ENCODE measurements at places on chromosomes 5 and 9.

DNA sequence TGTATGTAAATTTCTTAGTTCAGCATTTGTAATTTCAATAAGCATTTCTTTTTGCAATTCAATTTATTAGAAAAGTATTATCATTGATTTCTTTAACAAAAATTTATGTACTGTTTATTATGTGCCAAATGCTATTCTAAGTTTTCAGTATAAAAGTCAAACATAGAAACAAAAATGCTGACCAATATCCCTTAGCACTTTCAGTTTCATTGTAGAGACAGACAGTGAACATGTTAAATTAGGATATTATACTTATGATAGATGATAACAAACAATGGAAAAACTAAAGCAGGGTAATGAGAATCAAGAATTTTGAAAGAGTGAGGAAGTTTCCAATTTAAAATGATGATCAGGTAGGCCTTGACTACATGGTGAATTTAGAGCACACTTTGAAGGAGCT, 1106.0 kb downstream of the TAF11L14 start:
- no peak for DNase-seq

GRCh38 chr5:87526131-87526530, 113.4 kb upstream of the CCNH start:
- no peak for DNase-seq

DNA sequence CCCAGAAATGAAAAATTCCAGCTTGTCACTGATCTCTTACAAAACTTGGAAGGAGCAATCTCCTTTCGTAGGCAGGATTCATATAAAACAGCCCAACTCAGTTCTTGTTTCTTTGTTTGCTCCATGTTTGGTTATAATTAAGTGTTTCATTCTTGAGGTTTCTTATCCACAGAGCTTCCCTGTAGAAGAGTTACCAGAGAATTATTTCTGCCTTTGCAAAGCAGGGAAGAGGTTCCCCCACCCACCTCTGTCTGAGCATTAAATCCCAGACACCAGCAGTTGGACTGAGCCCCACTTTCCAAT, 34.1 kb upstream of the RAI14 start:
- DNase-seq: no peak

DNA sequence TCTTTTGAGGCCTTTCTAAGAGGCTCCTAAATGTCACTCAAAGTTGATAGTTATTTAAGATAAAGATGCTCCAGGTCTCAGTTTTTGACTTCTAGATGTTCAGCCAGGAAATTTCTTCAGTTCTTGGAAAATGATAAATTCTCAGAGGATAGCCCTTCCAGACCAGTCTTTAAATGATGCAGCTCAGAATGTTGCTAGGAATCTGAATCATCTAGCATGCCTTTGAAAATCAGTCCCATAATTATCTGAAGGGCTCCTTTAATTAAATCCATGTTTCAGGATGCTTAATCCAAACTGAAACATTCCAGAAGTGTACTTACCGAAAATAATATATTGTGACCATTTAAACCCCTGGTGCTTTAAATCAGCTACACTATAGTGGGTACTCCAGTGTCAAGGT, 107.5 kb upstream of the FBN2 start:
- DNase-seq: no peak

- DNase-seq: no peak
Observed at GRCh38 chr5:176743868-176744583, 66.3 kb upstream of the UNC5A start.

DNA sequence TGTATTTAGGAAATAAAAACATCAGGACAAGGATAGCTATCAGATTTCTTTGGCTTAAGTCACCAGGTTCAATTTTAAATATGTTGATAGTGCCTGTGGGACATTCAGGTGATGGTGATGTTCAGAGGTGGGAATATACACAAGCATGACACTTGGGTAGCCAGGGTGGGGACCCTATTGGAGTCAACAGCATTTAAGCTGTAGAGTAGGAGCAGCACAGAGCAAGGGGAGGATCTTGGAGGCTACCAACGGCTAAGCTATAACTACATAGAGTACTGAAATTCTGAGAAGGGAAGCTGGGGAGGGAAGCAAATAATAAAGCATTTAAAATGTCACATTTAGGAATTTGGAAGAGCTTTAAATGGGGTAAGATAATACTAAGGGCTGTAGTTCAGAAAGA, 177.7 kb downstream of the CPLANE1 start:
- no peak for DNase-seq

DNA sequence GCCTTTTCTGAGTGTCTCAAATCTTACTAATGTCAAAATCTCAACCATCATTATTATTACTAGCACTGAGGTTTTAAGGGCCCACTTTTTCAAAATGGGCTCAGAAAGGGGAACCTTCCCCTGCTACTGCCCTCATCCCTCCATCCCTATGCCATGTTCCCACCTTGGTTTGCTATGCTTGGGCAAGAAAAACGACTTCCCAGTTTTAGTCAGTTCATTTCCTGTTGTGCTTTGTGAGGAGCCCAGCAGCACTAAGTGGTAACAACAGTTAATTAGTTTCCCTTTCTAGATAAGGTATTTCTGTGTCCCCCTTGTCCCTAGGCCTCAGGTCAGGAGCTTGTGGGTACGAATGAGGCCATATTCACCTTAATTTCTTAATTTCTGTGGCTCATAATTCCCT, 595.2 kb downstream of the RAB3C start:
- no peak for DNase-seq

- DNase-seq: no peak
Observed at GRCh38 chr9:128122809-128123175, 4.7 kb downstream of the PTGES2 start.

- no peak for DNase-seq
Observed at GRCh38 chr9:135069558-135070197, 17.8 kb upstream of the OLFM1 start.

- DNase-seq: no peak
Observed at GRCh38 chr5:75720882-75721281, 3.6 kb upstream of the POC5 start.

DNA sequence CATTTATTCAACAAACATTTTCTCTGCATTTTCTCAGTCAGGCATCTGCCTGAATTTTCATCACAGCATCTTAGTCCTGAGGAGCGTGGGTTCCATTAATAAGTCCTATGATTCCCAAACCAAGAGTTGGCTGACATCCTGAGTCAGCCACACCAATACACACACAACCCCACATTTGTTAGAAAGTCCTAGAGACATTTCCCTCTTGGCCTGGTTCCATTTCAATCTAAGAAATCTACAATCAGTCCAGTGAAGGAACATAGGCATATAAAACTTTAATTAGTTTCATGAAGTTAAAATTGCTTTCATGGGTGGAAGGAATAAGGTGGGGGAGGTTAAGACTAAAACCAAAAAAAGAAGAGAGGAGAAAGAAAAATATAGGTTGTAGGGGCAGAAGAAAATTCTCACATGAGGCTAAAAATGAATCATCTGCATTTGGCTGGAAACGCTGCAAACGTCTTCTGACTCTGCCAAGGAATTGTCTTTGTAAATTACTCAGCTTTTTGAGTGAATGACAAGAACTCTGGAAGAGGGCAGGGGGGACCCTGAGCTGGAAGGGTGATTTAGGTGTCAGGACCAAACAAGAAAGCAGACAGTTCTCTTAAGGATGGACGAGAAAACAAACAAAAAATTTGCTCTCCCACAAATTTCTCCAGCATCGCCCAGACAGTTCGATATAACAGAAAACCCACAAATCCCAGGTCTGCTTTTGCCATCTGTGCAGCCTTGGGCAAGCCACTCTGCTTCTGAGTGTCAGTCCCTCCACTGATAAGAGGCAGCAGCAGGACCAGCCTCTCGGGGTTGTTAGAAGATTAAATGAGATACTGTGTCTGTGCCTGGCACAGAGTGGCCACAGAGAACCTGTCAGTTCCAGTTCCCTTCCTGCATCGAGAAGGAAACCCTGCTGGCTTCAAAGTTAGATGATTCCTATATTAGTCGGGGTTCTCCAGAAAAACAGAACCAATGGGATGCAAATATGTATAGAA, 289.7 kb downstream of the CDK5RAP2 start:
- no peak for DNase-seq

- DNase-seq: no peak
Observed at GRCh38 chr5:157610990-157611389, 35.4 kb upstream of the ADAM19 start.

DNA sequence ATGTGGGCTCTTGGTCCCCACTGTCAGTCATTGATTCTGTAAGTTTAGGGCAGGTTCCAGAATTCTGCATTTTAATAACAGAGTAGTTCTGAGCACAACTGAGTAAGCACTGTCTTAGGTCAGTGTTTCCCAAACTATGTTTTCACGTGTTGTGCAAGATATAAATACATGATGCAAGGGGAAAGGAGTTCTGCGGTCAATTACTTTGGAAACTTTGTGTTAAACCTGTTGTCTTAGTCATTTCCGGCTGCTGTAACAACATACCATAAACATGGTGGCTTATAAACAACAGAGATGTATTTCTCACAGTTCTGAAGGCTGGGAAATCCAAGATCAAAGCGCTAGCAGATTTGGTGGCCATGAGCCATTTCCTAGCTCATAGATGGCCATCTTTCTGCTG, 69.8 kb downstream of the EQTN start:
- no peak for DNase-seq

DNA sequence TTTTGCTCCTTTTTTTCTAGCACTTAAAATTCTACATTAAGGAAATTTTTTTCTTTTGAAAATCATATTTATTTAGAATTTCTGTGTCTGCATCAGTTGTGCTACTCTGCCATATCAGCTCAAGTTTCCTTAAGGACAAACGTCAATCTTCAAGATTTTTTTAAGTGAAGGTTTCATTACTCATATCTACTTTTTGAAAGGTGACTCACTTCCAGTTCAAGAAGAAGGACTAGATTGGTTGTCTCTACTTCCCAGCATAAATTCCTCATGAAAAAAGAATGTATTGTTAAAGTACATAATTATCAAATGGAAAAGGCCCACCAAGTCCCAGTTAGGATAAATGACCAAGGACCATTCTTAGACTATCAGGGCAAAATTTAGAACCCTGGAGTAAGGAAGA, 626.5 kb downstream of the DMRTA1 start:
- no peak for DNase-seq
